Fibroblast of villous mesenchyme (primary cell): ENCODE measurements at places on chromosomes 1 and 21. TPM values are rescaled to one million over a fixed set of nuclear protein-coding genes. Genes with fewer than 3 reads are reported as not detected.
A peak's percentile ranks its signal among the peaks of the same experiment; 100 is the strongest.

RBP7 gene
- total RNA-seq = 0.43 TPM in 1 of 2 replicates, not detected in the other

GRCh38 chr1:167359295-167359694 is 138.6 kb downstream of the POU2F1 start:
- no peak for DNase-seq

SPATA45 gene
- total RNA-seq = 0.43 TPM in 1 of 2 replicates, not detected in the other

GRCh38 chr1:80542231-80542630 is 1258.5 kb upstream of the ADGRL2 start:
- DNase-seq = no peak

ITPKB gene
- 2.6 and 4.7 TPM in 2 replicates for total RNA-seq

GRCh38 chr1:41662061-41662764 is 177.7 kb upstream of the EDN2 start:
- DNase-seq = peak; percentile 87

PALMD gene
- total RNA-seq = 6.8 and 16.8 TPM in 2 replicates

GRCh38 chr1:20139776-20140612 is 871 bp downstream of the PLA2G2F start:
- DNase-seq = no peak

DNA sequence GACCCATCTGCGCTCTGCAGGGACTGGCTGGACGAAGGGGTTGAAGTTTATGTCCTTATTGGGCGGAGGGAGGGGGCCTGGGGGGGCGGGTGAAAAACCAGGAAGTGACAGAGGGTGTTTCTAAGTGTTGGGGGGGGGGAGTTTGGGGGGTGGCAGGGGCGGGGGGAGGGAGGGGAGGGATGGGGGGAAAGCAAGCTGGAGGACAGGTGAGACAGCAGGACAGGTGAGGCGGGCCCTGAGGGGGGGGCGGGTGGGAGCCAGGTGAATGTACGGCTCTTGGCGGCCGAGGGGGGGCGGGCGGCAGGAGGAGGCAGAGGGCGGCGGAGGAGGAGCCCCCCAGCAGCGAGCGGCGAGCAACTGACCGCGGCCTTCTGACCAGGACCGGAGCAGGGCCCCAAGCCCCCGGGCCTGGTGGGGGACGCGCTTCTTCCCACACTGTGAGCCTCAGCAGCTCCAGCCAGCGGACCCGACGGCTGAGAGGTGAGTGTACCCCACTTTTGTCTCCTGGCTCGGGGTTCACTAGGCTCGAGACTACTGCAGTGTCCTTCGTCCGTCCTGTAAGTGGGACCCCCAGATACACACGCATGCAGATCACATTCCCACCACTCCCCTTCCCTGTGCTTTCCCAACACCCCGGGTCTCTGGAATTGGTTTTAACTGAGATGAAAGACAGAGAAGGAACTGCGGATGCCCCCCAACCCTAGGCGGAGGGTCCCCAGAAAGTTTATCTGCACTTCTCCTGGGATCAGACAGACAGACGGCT is at the start of gene ZBTB7B:
ZBTB7B (plus strand) TSS at position 339 of the 763 bp plus-strand sequence. CDS start 11,859 bp downstream, outside the sequence.
- peak; percentile 20 for DNase-seq

DNA sequence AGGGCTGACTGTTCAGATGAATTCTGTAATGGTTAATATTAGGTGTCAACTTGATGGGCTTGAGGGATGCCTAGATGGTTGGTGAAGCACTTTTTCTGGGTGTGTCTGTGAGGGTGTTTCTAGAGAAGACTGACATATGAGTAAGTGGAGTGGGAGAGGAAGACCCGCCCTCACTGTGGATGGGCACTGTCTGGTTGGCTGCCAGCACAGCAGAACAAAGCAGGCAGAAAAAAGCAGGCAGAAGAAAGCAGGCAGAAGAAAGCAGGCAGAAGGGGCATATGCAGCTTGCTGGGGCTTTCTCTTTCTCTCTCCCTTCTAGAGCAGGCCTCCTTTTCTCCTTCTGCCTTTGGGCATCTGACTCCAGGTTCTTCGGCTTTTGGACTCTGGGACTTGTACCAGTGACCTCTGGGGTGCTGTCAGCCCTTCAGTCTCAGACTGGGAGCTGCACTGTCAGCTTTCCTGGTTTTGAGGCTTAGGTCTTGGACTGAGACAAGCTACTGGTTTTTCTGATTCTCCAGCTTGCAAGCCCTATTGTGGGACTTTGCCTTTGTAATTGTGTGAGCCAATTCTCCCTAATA is 42.9 kb upstream of the CD2 start:
- no peak for DNase-seq
